ENCODE measurements at places on chromosomes 1 and 21.
A peak's percentile ranks its signal among the peaks of the same experiment; 100 is the strongest.

GRCh38 chr1:59833991-59834390 is 19.2 kb downstream of the HOOK1 start:
- no peak for DNase-seq

- DNase-seq, result no peak
These were observed 37.8 kb downstream of the LRRC8C start for GRCh38 chr1:89670711-89671110.

DNA sequence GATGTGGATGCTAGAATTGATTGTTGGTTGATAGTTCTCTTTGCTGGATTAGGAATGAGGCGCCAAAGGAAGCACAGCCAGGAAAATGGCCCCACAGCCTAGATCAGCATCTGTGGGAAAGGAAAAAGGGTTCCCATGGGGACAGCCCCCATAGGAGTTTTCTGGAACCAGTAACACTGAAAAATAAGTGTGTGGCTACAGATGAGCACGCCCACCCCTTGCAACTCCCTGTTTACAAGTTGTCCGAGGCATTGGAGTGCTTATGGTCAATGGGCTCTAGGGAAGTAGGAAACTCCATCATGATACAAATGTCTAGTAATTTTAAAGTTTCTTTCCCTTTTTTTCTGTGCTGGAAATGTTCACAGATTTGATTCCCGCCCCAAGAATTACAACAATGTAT is 23.8 kb upstream of the UBE2U start:
- no peak for DNase-seq

- no peak for DNase-seq
These were observed 5.3 kb upstream of the VASH2 start for GRCh38 chr1:212945056-212945455.

GRCh38 chr21:31732597-31733550 is 956 bp upstream of the SCAF4 start:
- DNase-seq, result peak; percentile 16

GRCh38 chr1:59295618-59296017 is 1.3 kb upstream of the FGGY start:
- DNase-seq, result no peak

DNA sequence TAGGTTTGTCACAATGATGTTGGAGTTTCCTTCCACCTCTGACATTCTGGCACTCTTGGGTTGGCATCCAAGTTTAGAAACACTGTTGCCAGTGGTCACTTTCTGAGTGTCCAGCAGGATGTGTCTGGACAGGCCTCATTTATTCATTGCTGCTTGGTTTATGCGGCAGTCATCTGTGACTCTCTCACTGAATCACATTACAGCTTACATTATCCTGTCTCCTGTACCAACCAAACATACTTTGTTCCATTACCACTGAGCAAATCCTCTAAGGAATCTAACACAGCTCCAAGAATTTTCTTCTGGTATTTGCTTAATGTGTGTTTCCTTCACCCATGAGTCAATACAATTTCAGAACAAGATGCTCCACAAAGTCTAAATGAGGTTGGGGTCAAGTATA is 19.9 kb downstream of the SGIP1 start:
- no peak for DNase-seq

- no peak for DNase-seq
These were observed 14.4 kb upstream of the KCNH1 start for GRCh38 chr1:211148366-211148765.

- no peak for DNase-seq
These were observed 54.9 kb downstream of the SLC30A7 start for GRCh38 chr1:100950781-100951180.

- peak; percentile 85 for DNase-seq
These were observed at the start of gene HMGN2 for GRCh38 chr1:26472320-26472900. TSS of gene HMGN2 (plus strand) at chr1:26472440. CDS start at chr1:26472613, 173 bp downstream.

DNA sequence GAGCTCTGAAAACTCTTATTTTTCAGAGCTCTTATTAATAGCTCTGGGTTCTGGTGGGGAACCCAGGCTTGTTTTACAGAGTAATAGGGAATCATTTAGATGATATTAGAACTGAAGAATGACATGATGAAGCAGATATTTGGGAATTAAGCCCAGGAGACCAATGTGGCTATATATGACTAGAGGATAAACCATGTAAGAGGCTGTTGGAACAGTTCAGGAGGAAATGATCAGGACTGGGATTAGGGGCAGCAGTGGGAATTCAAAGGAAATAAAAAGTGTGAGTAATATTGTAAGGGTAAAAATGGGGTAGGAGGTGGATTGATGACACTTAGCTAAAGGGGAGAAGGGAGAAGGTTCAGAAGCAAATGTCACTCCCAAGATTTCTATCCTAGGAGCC is 58.6 kb downstream of the GIPC2 start:
- no peak for DNase-seq

DNA sequence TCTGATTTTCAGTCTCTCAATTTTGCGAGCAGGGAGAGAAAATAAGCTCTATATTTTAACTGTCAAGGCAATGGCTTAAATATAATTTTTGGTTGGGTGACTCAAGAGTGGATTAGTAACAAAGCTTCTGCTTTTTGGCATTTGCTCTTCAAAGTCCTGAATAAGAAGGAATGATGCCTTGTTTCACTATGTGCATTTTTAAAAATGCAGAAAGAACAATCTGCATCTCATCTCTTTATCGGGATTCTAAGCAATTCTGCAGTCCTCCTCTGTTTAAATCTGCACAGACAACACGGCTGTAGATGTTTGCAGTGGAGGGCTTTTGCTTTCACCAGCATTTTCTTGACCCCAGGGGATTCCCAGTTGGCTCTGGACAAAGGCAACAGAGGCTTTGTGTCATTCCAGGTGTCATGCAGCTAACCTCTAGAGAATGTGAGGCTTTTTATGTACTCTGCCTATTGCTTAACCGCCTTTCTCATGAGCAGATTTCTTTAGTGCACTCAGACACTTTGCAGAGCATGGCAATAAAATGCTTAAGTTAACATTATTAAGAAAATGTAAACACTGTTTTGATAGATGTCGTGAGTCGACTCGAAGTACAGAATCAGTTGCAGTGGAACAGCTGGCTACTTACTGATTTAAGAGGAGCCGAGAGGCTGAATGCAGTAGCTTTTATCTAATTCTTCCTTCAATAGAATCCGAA is 783.2 kb upstream of the NEGR1 start:
- DNase-seq, result no peak

Data from activated T-cell treated with anti-CD3 and anti-CD28 coated beads for 24 hours (primary cell).